ENCODE measurements at places on chromosomes 11 and 22.

GRCh38 chr22:21816787-21817496 lies 50.5 kb downstream of the MAPK1 start:
- no peak for DNase-seq

DNA sequence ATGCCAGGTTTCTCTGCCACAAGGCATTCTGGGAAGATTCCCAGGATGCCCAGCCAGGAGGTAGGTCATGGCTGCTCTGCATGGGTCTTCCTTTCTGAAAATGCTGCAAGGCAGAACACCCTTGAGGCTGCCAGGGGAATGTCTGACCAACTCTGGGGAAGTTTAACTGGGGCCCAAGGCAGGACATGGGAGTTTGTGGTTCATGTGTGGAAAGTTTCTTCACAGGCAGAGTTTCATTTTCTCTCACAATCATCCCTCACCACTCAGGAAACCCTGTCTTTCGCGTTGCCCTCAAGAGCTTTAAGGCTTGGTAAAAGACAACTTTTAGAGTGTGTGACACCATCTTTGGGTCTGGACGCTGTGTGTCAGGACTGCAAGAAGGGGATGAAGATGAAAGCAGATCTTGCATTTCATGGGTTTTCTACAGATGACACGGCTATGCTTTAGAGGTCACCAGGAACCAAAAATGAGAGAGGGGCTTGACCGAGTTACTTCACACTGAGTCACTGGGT lies 133.5 kb downstream of the CD44 start:
- no peak for DNase-seq

- DNase-seq, result no peak
These were observed 15.6 kb downstream of the PTH start for GRCh38 chr11:13480198-13480597.

GRCh38 chr11:10044618-10045017 lies 249.4 kb downstream of the SBF2 start:
- no peak for DNase-seq

- no peak for DNase-seq
These were observed 27.4 kb upstream of the YPEL1 start for GRCh38 chr22:21762712-21763581.

DNA sequence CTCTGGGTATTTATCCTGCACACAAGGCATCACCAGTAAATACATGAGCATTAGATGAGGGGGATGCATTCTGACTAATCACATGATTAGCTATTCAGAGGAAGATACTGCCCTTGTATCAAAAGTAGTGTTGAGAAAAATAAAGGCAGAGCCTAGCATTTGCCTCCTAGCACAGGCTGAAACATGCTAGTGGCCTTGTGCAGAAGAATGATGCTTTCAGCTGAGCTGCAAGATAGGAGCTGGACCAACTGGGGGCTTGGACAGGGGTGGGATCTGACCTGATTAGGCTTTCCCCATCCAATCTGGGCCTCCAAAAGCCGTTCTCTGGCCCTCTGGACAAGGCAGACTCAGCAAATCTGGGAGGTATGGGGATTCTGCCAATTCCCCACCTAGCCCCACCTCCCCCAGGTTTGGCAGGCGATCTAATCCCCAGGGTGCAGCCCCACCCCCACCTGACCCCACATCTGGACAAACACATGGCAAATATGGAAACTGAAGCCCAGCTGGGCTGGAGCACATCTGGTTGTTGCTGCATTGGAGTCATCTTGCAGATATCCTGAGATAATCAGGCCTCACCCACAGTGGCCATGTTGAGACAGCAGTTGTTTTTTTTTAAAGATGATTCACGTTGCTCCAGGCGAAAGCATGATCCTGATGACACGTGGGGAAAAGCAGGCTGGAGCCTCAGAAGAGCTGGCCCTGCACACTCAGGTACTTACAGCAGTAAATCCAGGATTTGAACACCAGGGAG lies 4.4 kb upstream of the MISFA start:
- DNase-seq, result no peak

- DNase-seq, result no peak
These were observed 1501.4 kb downstream of the TBC1D22A start for GRCh38 chr22:48263791-48264351.

DNA sequence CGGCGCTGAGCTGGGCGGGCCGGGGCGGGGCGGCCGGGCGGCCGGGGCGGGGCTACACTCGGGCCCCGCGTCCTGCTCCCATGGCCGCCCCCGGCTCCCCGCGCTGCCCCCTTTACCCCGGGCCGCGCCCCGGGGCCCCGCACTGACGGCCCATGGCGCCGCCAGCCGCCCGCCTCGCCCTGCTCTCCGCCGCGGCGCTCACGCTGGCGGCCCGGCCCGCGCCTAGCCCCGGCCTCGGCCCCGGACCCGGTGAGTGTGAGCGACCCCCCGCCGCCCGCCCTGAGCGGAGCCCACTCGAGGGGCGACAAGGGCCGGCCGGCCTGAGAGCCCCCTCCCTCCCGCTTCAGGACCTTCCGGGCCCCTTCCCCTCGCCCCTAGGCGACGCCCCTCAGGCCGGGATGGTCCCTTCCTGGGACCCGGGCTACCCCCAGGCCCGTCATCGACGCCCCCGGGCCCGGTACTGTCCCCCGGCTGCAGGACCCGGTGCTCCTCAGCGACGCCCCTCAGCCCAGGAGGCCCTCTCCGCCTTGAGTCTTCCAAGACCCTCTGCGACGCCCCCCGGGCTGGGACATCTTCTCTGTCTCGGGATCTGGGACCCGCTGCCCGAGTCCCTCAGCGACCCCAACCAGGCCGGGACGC lies at the start of gene KREMEN1:
Gene KREMEN1 (plus strand): TSS at position 57 of the 639 bp plus-strand sequence. CDS start 96 bp downstream, at position 153.
- DNase-seq, result no peak

DNA sequence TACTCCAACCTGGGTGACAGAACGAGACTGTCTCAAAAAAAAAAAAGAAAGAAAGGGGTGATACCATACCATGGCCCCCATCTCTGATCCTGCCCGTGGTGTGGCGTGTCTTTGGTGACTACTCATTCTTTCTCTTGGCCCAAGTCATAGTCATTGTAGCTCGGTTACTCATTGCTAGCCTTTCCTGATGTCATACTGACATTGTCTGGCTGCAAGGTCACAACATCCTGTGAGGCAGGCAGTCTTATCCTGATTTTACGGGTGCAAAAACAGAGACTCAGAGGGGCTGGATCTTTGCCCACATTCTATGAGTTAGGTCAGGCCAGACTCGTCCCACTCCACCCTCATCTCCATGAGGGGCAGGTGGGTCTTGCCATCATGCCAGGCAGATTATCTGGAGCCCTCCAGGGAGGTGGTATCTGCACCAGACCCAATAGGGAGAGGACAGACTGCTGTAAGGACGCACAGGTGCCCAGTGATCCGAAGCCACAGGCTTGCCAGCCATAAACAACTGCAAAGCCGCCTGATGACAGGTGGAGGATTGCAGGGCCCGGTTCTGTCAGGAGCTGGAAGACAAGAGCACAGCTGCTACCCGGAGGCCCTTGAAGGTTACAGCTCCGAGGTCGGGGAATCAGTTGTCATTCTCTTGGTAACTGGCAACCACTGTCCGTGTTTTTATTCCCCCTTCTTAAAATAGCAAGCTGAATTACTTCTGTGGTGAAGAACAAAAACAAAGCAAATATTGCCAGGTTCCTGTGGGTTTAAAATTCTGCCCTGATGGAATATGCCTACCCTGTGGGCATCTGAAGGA lies 13.8 kb downstream of the TOM1 start:
- no peak for DNase-seq

- no peak for DNase-seq
These were observed 31.2 kb upstream of the SPON1 start for GRCh38 chr11:13931356-13931755.

DNA sequence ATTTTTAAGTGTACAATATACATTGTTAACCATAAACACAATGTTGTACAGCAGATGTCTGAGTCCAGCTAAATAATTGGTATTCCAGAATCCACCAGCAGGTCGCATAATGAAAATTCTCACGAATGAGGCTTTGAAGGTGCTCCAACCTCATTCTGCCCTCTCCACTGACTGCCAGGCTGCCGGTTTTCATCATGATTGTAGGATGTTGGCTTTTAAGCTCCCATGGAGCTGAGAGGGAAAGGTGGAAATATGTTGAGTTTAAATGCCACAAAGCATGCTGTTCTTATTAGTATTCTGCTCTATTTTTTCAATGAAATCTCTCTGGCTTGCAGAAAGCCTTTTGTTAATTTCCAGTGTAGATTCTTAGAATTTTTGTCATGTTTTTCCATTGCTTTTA lies 337.2 kb upstream of the DDI1 start:
- no peak for DNase-seq

DNA sequence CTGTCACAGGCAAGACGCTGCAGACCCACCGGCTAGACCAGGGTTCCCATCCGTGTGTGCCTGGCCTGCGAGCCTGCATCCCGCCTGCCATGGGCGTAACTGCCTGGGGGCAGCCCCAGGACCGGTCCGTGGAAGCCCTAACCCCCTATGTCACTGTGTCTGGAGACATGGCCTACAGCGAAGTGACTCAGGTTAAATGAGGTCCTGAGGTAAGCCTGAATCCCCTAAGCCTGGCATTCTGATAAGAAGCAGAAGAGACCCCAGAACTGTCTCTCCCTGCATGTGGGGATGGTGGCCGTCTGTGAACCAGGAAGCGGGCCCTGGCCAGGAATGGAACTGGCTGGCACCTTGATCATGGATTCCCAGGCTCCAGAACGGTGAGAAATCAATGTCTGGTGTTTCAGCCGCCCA lies 570.1 kb downstream of the BRD1 start:
- DNase-seq, result no peak

Measured in stimulated activated CD8-positive, alpha-beta memory T cell treated with anti-CD3 and anti-CD28 coated beads, Interleukin-7, amount 100 ng/mL, for 1 hour (primary cell).